Anterior cingulate cortex (tissue), 58 donors: ENCODE measurements at places on chromosomes 3 and 15.

DNA sequence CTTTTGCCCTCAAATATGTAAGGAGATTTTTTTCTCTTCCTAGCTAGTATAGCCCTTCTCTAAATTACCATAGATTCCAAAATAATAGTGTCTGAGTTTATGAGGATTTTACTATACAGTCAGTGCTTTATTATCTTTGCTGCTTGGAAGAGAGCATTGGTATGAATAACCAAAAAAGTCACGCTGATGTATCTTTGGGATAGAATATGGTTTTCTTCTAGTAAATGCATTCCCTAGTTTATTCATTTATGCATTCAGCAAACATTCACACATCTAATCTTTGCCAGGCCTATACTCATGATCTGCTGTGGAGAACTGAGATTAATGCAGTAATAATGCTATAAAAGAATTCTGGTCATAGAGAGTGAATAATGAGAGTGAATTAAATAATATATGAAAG is 225.3 kb upstream of the GOLGA6L4 start:
- DNase-seq, result no peak

DNA sequence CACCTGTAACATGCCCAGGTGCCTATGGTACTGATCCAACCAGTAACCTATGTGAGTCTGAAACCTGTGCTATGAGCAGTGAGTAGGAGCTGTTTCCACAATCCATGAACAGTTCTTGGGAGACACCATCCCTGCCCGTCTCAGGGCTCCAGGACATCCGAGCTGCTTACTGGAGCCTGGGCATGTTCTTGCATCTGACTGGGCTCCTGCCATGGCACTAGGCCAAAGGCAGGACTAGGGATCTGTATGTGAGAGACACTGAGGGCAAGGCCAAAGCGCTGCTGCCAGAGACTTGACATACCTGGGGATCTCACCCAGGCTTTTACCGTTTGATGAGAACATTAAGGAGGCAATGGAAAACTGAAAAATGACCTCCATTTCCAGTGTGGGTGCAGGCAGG is 59.8 kb downstream of the WDR76 start:
- DNase-seq, result no peak

DNA sequence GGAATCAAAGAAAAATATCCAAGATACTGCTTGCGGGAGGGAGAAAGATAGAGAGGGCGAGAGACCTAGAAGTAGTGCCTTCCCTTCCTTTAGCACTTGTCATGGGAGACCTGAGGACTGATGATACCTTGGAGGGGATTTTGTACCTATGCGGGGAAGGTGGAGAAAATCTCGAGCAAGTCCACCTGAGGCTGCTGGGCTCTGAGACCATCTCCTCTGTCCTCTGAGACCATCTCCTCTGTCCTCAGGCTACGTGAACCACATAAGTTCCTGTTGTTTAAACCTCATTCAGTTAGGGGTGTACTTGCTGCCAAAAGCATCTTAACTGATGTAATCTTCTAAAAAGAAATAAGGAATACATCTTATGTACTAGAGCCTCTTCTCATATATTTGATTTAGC is 164.9 kb downstream of the NR2F2 start:
- DNase-seq, result no peak

DNA sequence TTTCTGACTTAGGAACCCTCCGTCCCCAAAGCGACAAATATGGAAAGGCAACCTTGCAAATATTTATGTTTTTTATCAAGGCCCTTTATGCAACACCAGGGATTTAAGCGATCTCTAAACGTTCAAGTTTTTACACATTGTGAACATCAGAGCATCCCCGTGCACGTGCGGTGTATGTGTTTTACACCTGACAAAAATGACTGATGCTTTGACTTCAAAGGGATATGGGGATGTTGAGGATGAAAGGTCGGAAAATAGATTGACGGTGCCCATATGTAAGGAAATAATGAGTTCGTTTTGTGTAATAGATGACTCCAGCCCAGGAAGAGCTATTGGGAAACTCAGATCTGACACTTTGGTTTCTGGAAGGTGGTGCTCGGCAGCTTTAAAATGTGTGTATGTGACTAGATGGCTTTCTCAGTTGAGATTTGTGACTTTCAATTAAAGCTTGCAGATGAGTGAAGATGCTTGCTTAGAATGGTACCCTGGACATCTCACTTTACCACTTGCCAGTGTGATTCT is 866 bp downstream of the SLC49A4 start:
- no peak for DNase-seq

- no peak for DNase-seq
Observed at GRCh38 chr15:36858423-36858822, 241.9 kb downstream of the MEIS2 start.

GRCh38 chr3:99670556-99670950 is 32.2 kb downstream of the COL8A1 start:
- DNase-seq, result no peak
